ENCODE measurements at places on chromosomes 13 and 19.

DNA sequence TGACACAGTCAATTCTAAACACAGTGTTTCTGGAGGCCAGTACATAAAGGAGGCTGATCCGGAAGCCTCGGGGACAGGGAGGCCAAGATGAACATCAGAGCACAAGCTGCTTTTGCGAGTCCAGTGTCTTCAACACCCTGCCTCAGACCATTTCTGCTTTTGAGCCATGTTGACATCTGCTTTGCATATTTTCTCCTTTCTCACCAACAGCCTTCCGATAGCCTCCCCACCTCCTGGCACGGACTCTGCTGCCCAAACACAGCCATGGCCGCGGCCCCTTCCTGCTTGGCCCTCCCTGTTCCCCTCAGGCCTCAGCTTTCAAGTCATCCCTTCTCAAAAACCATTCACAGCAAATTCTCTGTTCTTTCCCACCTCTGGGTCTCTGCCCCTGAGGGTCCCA is 3.6 kb downstream of the LRRC25 start:
- DNase-seq, result no peak

- DNase-seq, result no peak
Observed at GRCh38 chr13:77863144-77863543, 55.5 kb downstream of the EDNRB start.

DNA sequence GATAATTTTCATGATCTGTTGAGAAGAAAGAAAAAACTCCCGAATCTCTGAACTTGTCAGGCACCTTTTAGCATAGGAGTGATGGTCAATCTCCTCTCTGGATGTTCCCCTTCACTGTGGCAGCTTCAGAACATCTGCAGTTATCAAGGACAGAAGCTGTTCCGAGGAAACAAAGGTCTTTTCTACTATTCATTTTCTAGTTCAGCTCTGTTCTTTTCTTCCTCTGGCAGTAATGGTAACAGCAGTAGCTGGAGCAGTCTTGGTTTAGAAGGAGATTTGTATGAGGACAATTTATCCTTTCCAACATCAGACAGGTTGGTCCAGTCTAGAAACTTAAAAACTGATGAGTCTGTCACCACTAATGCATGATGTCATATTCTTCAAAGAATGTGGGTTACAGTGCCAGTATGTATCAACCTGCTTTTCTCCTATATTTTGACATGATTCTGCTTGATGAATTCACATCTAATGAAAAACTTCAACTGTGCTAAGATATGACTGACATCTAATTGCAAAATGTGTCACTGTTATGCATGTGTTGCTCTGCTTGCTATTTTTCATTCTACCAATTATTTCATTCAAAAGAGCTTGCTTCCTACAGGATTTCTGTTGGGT is 41.0 kb downstream of the AKAP11 start:
- DNase-seq, result no peak

GRCh38 chr19:12782174-12782423 is 6.7 kb upstream of the HOOK2 start:
- DNase-seq, result no peak

- no peak for DNase-seq
Observed at GRCh38 chr19:18608805-18609716, 2.5 kb upstream of the CRLF1 start.

DNA sequence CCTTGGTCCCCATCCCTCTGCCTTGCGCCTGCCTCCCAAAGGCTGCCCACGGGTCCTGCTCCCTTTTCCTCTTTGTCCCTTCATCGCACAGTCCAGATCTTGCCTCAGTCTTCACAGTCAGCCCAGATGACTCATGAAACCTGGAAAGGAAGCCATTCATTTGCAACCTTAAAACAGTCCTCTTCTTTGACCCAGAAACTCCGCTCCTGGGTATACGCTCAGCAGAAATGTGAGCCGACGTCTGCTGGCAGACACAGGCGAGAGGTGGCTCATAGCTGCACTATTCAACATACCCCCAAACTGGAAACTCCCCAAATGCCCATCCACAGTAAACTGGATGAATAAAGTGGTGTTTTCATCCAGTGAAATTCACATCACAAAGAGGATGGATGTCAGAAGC is 13.6 kb upstream of the PEPD start:
- no peak for DNase-seq

DNA sequence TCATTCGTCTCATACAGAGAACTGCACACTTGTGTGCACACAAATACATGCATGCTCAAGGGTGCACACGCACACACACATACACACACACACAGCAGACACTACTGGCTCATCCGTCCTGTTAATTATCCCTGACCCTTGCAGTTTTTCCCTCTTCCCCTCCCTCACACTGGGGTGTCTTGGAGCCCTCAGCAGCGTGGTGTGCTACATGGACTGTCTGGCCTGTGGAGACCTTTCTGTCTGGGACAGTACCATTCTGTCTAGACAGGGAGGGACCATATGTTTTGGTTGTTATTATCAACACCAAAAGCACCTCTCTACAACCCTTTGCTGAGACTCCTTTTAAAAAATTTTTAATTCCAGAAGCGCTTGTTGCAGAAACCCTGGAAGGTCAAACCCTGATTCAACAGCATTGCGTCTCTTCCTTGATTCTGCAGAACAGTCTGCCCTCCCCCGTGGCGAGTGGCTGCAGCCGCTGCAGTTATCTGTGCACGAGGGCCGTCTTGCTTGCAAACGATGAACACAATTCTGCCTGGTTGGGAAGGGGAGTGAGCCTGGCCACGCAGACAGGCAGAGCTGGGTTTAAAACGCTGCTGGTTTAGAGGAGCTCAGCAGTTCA is 374.0 kb downstream of the IRS2 start:
- DNase-seq, result no peak

- no peak for DNase-seq
Observed at GRCh38 chr13:24176351-24177101, 16.0 kb downstream of the SPATA13 start.

DNA sequence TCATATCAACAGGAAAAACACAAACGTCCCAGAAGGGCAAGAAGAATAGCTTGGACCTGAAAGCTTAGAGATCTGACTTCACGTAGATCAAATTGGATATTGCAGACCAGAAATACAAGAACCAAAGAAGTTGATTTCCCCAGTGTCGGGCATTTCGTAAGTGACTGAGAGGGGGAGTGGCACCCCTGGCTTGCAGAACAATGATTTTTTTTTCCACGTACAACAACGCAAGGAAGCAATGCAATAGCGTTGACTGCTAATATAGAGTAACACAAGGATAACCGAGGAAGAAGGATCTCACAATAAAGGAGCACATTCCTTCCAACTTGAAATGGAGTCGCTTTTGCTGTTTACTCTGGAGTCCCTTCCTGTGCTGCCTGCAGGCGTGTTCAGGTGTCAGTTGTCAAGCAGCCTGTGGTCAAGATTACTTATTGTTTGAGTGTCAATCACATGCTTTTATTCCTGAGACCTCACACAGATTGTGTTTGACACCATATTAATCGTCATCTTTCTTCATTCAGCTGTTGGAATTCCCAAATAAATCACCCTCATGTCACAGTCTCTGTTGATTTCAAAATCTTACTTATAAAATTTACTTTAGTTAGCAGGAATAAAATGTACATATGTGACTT is 139.4 kb downstream of the FREM2 start:
- no peak for DNase-seq

GRCh38 chr13:111139873-111140561 is 24.9 kb downstream of the ARHGEF7 start:
- DNase-seq, result no peak

- no peak for DNase-seq
Observed at GRCh38 chr19:49324801-49325576, at the start of gene SLC6A16. TSS of gene SLC6A16 (minus strand) at chr19:49325191. CDS start at chr19:49311347, 13,844 bp downstream.

DNA sequence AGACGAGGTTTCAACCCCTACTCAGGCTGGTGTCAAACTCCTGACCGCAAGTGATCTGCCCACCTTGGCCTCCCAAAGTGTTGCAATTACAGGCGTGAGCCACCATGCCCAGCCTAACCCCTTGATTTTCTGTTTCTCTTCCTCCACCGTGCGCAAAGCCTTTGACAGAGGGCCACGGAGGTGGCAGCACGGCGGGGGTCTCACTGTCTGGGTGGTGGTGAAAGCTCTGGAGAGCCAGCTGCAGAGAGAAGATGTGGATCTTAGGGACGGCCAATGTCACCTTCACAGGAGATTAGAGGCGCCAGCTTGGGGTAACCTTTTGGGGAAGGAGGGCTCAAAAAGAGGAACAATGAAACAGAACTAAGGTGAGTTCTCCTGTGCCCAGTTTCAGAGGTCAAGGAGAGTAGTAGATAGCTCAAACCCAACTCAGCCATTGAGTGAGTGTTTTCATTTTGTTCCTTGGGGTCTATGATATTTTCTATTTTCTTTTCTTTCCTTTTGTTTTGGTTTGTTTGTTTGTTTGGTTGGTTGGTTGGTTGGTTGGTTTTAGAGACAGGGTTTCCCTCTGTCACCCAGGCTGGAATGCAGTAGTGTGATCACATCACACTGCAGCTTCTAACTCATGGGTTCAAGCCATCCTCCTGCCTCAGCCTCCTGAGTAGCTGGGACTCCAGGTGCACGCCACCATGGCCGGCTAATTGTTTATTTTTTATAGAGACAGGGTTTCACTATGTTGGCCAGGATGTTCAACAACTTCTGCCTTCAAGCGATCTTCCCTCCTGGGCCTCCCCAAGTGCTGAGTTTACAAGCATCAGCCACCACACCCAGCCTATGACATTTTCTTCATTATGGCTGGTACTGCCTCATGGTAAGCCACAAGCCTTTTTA is 37.7 kb downstream of the GPR42 start:
- DNase-seq, result no peak

GRCh38 chr19:41328842-41329225 is 18.9 kb downstream of the CCDC97 start:
- DNase-seq, result no peak

GRCh38 chr19:46499692-46500091 is 4.0 kb upstream of the PNMA8B start:
- no peak for DNase-seq
